ENCODE measurements at places on chromosomes 11 and 22.

DNA sequence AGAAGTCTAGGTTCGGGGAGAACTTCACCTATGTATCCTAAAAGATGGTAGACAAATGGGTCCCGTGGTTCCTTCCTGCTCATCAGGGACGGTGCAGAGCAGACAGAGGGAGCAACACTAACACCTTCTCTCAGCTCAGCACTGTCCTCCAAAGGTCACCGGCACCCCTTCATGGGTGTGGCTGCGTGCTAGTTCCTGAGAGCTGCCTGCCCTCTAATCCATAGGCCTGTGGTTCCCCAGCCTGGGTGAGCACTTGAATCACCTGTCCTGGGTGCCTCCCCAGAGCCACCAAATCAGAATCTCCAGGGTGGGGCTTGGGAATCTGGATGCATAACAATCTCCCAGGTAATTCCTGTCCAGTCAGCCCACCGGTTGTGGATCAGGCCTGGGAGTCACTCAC is 113.9 kb upstream of the TMEM45B start:
- no peaks in the 10 kb centered on the region for H3K27me3 ChIP-seq
- H3K36me3 ChIP-seq = no peaks in the 10 kb centered on the region
- H3K4me1 ChIP-seq = no peaks in the 10 kb centered on the region
- H3K4me3 ChIP-seq = no peak overlapping the region
- no peak overlapping the region for H3K27ac ChIP-seq

GRCh38 chr11:6390718-6391469 is 620 bp downstream of the SMPD1 start:
- no peak for DNase-seq
- peaks cover 62% of the 10 kb centered on the region for H3K4me1 ChIP-seq
- peak overlapping the region; percentile 80 for H3K4me3 ChIP-seq
- H3K27me3 ChIP-seq = no peaks in the 10 kb centered on the region
- H3K36me3 ChIP-seq = peaks cover 23% of the 10 kb centered on the region

DNA sequence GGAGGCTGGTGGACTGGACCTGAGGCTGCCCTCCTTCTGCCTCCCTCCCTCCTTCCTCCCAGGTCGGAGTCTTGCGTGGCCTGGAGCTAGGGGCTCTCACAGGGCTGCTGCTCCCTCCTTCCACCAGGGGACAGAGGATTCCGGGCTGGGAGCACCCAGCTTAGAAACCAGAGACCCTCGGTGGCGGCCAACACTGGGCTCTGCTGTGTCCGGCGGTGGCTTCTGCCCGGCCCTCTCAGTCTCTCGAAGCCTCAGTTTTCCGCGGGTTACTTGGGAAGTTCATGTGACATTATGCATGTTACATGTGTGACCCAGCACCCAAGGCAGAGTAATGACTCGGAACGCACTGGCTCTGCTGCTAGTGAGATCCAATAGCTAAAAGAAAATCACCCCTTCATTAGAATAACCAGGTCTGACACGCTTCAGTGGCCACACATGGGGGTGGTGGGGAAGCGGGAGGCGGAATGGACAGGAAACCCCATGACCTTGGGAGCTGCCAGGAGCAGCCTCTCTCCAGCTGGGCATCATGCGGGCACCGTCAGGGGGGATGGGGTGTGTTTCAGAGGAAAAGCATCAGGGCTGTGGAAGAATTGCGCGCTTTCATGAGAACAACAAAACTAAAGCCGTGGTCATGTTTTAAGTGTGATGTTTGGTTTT is 5.9 kb upstream of the MRGPRG start:
- no peaks in the 10 kb centered on the region for H3K27me3 ChIP-seq
- no peaks in the 10 kb centered on the region for H3K36me3 ChIP-seq
- no peak overlapping the region for H3K4me3 ChIP-seq
- H3K27ac ChIP-seq = no peak overlapping the region
- peaks cover 10% of the 10 kb centered on the region for H3K4me1 ChIP-seq
- no peak for DNase-seq

DNA sequence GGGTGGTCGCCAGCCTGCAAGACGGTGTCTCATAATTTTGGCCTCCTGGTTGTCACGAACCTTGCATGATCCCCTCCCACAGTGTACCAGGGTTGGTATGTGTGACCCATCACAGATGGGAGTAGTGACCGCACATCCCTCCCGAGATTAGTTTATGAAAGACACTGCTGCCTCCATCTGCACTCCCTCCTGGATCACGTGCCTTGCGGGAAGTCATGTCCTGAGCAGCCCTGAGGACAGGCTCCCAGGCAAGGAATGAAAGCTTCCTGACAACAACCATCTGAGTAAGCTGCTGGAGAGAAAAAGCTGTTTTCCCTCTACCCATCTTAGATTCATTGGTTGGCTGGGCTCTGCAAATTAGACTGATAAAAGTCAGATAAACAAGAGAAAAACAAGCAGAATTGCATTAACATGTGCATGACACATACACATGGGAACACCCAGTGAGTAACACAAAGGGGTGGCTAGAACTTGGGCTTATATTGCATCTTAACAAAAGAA is 14.4 kb upstream of the PAMR1 start:
- H3K4me1 ChIP-seq = no peaks in the 10 kb centered on the region
- no peak for DNase-seq
- no peaks in the 10 kb centered on the region for H3K27me3 ChIP-seq
- H3K4me3 ChIP-seq = no peak overlapping the region

- H3K27me3 ChIP-seq = no peaks in the 10 kb centered on the region
- no peak overlapping the region for H3K4me3 ChIP-seq
- peak overlapping the region; percentile 79 for H3K27ac ChIP-seq
- H3K4me1 ChIP-seq = peaks cover 64% of the 10 kb centered on the region
- DNase-seq = no peak
- no peaks in the 10 kb centered on the region for H3K36me3 ChIP-seq
These were observed 54.1 kb downstream of the MCAM start for GRCh38 chr11:119262668-119263351.

DNA sequence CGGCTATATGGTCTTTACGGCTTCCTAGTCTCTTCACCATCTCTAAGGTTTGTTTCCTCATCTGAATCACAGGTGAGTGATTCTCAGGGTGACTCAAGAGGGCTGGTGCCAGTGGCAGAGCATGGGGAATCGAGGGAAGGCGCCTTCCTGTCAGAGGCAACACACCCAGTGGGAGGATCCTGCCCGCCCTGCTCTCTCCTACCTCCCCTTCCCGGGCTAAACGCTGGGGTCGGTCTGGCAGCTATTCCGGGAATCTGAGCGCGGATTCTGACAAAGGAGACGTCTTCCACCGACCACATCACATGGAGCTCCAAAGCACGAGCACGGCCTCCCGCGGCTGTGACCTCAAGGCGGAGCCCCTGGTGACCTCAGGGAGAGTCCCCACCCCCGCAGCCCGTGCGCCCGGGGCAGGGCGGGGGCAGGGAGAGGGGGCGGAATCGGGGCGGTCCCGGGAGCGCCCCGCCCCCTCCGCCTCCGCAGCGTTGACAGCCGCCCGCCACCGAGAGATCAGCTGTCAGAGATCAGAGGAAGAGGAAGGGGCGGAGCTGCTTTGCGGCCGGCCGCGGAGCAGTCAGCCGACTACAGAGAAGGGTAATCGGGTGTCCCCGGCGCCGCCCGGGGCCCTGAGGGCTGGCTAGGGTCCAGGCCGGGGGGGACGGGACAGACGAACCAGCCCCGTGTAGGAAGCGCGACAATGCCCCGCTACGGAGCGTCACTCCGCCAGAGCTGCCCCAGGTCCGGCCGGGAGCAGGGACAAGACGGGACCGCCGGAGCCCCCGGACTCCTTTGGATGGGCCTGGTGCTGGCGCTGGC is at the start of gene SMPD1:
Gene SMPD1 (plus strand): TSS at position 570 of the 813 bp plus-strand sequence. CDS start 125 bp downstream, at position 695.
- H3K4me3 ChIP-seq = peak within 1 kb of the TSS; percentile 80
- DNase-seq = peak; percentile 90
- H3K27ac ChIP-seq = peak within 1 kb of the TSS; percentile 85
- peaks cover 54% of the 10 kb centered on the region for H3K4me1 ChIP-seq

GRCh38 chr22:36435516-36436415 is 45.7 kb downstream of the TXN2 start:
- peak; percentile 57 for DNase-seq
- H3K4me1 ChIP-seq = peaks cover 37% of the 10 kb centered on the region
- no peak overlapping the region for H3K4me3 ChIP-seq
- H3K27me3 ChIP-seq = no peaks in the 10 kb centered on the region

- H3K27me3 ChIP-seq = no peaks in the 10 kb centered on the region
- DNase-seq = no peak
- H3K36me3 ChIP-seq = no peaks in the 10 kb centered on the region
These were observed 17.9 kb downstream of the C1QTNF6 start for GRCh38 chr22:37169947-37170688.

GRCh38 chr22:38067761-38068360 is 10.7 kb downstream of the PICK1 start:
- peaks cover 2% of the 10 kb centered on the region for H3K27me3 ChIP-seq
- peaks cover 16% of the 10 kb centered on the region for H3K36me3 ChIP-seq
- DNase-seq = no peak
- no peak overlapping the region for H3K27ac ChIP-seq
- H3K4me1 ChIP-seq = no peaks in the 10 kb centered on the region

DNA sequence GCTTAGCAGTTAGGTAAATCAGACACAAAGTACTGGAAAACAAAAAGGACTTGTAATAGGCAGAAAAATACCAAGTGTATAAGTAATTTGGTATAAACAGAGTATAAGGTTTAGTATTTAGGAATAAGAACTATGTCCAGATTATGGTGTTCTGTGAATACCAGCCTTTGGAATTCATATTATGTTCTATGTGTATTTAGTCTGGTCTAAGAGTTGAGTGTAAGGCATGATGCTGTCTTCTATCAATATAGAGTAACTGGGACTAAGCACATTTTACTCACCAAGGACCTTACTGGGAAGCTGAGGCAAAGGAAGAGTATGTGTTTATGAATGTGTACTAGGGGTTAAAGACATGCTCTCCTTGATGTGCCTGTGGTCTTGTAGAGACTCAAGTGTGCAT is 9.5 kb downstream of the SDHD start:
- DNase-seq = no peak
- H3K4me3 ChIP-seq = no peak overlapping the region
- no peaks in the 10 kb centered on the region for H3K36me3 ChIP-seq
- no peaks in the 10 kb centered on the region for H3K4me1 ChIP-seq

- no peak overlapping the region for H3K27ac ChIP-seq
- no peaks in the 10 kb centered on the region for H3K36me3 ChIP-seq
- no peak overlapping the region for H3K4me3 ChIP-seq
- no peaks in the 10 kb centered on the region for H3K27me3 ChIP-seq
These were observed 15.1 kb upstream of the MRGPRX2 start for GRCh38 chr11:19075636-19076035.

DNA sequence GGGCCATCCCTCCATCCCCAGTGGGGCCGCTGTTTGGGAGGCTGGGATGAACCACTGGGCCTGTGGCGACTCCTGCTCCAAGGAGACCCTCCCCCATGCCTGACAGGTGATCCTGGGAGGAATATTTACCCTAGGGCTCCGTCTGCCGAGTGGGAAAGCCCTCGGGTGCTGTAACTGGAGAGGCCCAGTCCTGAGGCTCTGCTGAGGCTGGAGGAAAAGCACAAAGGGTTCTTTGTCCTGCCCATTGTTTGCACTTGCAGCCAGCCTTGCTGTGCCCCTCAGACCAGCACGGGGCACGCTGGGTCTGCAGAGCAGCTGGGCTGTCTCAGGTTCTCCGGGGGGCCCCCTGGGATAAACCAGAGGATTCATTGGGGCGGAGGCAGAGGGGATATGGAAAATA is 321.1 kb downstream of the MN1 start:
- no peak for DNase-seq

GRCh38 chr11:35765211-35765610 is 102.6 kb downstream of the TRIM44 start:
- H3K4me1 ChIP-seq = peaks cover 4% of the 10 kb centered on the region
- peaks cover 4% of the 10 kb centered on the region for H3K36me3 ChIP-seq
- no peak for DNase-seq
- H3K27me3 ChIP-seq = no peaks in the 10 kb centered on the region
- H3K27ac ChIP-seq = no peak overlapping the region
- H3K4me3 ChIP-seq = no peak overlapping the region

DNA sequence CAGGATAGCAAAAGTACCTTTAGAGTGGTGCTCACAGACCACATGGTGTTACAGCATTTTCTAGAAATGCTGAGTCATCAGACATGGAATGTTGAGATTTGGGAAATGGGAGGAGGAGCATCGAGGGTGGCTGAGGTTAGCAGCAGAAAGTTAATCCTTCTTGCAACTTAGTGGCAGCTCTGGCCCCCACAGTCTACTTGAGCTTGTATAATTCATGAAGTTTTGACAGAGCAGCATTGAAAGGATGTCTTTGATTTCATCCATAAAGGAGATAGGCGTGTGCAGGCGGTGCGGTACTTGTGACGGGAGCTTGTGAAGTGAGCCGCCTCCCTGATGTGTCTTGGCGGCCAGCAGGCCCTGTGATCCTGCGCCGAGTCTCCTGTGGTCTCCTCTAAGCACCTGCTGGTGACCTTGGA is 330.5 kb downstream of the TBC1D22A start:
- DNase-seq = no peak
- no peak overlapping the region for H3K27ac ChIP-seq
- no peaks in the 10 kb centered on the region for H3K4me1 ChIP-seq
- no peak overlapping the region for H3K4me3 ChIP-seq

DNA sequence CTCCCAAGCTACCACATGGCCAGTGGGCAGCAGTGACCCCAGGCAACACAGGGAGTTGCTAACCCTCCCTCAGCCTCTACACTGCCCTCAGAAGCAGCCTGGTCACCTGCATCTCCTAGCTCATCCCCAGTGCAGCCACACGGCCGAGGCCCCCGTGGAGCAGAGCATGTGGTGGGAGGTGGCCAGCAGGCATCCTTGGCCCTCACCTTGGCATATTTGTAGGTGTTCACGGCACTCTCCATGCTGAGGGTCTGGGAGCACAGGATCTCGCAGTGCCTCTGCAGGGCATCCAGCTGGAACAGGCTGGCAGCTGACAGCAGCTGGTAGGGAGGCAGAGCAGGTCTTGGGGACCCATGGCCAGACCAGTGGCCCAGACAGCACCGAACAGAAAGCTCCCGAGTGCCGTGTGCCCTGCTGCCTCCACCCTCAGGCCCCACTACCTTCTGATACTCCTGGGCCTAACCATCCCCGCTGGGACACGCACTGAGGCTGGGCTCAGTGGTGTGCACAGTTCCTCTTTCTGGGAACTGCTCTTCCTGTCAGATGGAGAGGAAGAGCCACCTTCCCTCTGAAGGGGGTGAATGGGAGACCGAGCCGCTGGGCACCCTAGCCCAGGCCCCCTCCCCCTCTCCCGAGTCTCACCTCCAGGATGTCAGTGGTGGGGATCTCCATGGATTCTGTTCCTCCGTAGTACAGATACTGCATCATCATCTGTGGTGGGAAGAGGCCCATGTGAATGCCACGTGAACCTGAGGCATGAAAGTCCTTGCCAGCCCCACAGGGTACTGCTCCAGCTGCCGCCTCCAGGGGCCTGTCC is 48.8 kb downstream of the NAT10 start:
- no peak overlapping the region for H3K4me3 ChIP-seq
- H3K27me3 ChIP-seq = no peaks in the 10 kb centered on the region
- no peaks in the 10 kb centered on the region for H3K4me1 ChIP-seq
- no peak for DNase-seq

GRCh38 chr11:16326679-16327297 is 29.6 kb downstream of the SOX6 start:
- no peaks in the 10 kb centered on the region for H3K4me1 ChIP-seq
- H3K4me3 ChIP-seq = no peak overlapping the region
- H3K36me3 ChIP-seq = no peaks in the 10 kb centered on the region
- no peaks in the 10 kb centered on the region for H3K27me3 ChIP-seq

- H3K4me1 ChIP-seq = no peaks in the 10 kb centered on the region
- no peak overlapping the region for H3K27ac ChIP-seq
- no peak for DNase-seq
- no peaks in the 10 kb centered on the region for H3K27me3 ChIP-seq
- H3K4me3 ChIP-seq = no peak overlapping the region
- H3K36me3 ChIP-seq = no peaks in the 10 kb centered on the region
These were observed 1900.7 kb upstream of the RAG2 start for GRCh38 chr11:38498721-38499120.

All from T-cell (primary cell).